AG04449 (cell line): ENCODE measurements at places on chromosomes 5 and 9.

DNA sequence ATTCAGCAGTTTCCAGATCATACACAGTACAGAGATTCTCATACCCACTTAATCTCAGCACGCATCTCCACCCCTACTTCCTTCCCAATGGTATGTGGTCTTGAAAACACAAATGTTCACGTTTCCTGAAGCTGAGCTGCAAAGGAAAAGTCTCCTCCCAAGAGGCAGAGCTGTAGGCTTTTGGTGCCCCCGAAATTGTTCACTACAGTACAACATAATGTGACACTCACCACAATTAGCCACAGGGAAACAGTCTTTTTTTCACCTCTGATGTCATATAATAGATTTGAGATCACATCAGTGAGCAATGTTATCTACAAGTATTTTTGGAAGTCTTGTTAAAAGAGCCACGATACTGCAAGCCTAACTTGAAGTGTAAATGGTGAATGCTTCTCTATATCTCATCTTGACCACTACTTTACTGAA is 40.2 kb downstream of the NFIB start:
- no peak for DNase-seq

DNA sequence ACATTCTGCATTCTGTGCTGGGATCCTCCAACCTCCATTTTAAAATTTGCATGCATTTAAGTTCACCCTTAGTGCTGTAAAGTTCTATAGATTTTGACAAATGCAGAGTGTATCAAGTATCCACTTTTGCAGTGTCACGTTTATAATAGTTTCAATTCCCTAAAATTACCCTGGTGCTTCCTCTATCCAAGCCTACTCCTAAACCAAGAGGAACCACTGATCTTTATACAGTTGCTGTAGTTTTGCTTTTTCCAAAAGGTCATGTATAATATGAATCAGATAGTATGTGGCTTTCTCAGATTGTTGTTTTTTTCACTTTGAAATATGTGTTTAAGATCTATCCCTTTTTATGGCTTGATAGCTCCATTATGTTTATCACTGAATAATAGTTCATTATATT is 468.4 kb upstream of the CDH6 start:
- DNase-seq: no peak

DNA sequence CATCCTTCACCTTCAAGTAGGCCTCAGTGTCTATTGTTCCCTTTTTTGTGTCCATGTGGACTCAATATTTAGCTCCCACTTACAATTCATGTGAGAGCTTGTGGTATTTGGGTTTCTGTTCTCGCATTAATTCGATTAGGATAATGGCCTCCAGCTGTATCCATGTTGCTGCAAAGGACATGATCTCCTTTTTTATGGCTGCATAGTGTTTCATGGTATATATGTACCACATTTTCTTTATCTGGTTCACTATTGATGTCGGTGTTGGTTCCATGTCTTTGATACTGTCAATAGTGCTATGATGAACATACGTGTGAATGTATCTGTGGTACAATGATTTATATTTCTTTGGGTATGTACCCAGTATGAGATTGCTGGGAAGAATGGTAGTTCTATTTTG is 113.7 kb downstream of the FGF18 start:
- no peak for DNase-seq

GRCh38 chr9:111897601-111898137 is 1.1 kb downstream of the UGCG start:
- DNase-seq: no peak

- no peak for DNase-seq
These were observed 56.1 kb downstream of the PCDH1 start for GRCh38 chr5:141822144-141822543.

DNA sequence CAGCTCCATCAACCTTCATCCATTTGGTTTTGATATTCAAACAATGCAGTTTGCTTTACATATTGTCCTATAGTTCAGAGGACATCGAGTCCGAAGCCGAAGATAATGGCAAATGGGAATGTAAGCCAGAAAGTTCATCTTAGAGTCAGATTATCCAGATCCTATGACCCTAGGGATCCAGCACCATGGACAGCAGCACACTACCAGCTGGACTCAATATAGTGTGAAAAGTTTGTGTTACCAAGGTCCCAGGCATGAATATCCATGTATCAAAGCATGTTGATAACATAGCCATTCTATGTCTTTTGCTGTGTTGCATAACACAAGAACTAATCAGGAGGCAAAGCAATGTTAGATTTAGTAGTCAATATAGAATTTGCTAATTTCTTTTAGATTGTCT is 46.3 kb downstream of the FSTL4 start:
- no peak for DNase-seq

DNA sequence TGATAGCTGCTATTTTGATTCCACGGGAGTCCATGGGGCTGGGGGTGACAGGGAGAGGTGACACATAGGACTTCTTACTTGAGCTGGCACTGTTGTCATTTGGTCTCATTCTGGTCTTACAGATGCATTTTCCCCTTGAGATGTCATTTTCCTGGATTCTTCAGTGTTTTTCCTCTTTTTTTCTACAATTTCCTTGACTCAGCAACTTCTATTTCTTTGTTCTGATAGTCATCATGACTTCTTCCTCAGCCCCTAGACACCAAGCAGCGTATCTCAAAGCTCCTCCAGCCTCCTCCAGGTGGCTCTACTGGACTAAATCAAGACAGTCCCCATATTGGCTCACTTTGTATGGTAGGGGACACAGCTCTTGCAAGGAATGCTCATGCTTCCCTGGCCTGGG is 16.5 kb downstream of the LVRN start:
- DNase-seq: no peak

DNA sequence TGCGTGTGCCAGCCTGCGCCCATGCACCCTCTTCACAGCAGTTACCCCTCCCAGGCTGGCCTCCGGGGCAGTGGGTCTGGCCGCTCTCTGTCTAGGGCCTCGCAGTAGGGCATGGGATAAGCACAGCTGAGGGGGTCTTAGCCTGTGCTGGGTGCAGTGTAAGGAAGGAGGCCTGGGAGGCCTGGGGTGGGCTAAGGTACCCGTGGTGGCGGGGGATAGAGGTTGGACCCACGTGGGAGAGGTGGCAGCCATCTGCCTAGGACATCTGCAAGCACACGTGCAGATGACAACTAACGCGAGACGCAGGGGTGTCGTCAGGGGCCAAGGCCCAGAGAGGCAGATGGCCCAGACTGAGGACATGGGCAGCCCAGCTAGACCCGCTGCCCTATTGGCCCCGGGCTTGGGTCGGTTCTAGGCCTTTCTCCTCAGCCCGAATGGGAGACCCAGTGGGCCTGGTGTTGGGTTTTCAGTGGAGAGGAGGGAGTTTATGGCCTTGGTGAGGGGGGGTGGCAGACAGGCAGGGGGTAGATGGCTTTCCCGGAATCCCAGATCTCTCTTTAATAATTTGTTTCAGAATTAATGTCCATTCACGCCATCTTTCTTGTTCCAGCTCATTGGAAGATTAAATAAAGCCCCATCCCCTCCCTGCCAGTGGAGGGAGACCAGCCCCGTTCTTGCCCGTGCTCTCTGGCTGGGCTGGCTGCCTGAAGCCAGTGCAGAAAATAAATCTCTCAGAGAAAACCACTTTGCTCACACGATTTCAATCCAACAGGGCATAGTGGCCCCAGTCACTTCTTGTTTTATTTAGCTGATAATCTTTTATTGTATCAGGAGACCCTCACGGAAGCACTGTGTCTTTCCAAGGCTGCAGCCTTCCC is 154.2 kb downstream of the GAPVD1 start:
- DNase-seq: no peak

- DNase-seq: no peak
These were observed 310.8 kb downstream of the PDE4D start for GRCh38 chr5:59582746-59583145.

- no peak for DNase-seq
These were observed 251.2 kb downstream of the NFIB start for GRCh38 chr9:14062586-14063221.

DNA sequence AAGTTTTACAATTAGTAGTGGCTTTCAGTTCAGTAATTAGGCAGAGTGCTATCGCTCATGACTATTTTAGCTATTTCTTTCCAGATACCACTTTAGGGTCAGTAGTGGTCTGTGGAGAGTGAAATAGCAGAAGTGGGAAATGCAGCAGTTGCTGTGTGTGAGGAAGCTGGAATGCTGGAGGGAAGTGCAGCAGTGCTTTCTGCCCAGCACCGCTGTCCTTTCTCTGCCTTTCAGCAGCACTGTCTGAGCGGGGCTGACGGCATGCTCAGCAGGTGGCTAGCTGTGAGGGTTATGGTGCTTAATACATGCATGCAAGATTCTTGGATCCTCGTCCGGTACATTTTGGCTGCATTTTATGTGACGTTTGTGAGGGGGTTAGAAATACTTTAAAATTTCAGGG is 213.9 kb downstream of the PBX3 start:
- no peak for DNase-seq

DNA sequence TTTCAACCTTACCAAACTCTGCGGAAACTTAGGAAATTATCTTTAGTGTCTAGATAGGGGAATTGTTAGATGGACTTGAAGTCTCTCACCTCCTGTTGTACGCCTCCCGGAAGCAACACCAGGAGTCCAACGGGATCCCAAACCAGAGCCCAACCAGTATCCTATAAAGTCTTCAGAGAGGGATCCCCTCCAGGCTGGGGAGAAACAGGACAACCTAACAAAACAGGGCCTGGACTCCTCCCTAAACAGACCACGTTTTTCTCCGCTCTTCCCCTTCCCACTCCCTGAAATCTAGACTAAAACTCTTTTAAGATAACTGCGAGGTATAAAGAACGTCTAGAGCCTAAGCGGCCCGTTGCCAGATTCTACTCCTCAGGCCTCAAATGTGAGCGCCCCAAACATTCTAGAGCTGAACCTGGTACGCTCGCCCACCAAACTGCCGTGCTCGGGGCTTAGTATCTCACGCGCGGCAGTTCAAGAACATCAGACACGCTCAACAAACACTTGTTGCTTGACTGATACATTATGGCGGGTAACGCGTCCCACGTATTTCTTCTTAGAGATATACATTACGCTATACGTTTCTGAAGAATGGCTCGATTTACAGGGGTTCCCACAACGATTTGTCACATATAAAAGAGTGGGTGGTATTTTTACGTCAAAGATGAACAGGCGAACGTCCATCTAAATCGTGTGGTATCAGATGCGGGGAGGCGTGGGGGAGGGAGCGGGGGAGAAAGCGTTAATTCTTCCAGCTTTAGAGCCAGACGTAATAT is 663 bp upstream of the SMIM27 start:
- no peak for DNase-seq
